ENCODE measurements at places on chromosomes 12 and 14. TPM values are rescaled to one million over a fixed set of nuclear protein-coding genes. Genes with fewer than 3 reads are reported as not detected.
A peak's percentile ranks its signal among the peaks of the same experiment; 100 is the strongest.

DNA sequence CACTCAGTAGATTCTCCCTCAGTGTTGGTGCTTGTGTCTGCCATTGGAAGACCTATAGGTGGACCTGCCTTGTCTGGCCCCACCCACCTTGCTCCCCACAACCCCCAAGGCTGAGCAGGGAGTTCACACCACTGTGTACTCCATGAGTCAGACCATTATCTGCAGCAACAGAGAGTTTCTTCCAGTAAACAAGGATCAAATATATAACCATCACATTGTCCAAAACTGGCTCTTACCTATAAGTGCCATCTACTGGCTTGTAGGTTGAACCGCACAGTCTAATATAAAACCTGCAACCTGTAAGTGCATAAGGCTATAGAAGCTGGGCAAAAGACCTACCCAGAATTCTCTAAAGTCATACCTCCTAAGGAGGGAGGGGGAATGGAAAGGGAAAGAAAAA, 7.9 kb downstream of the TAS2R13 start:
- peak; percentile 41 for DNase-seq

DNA sequence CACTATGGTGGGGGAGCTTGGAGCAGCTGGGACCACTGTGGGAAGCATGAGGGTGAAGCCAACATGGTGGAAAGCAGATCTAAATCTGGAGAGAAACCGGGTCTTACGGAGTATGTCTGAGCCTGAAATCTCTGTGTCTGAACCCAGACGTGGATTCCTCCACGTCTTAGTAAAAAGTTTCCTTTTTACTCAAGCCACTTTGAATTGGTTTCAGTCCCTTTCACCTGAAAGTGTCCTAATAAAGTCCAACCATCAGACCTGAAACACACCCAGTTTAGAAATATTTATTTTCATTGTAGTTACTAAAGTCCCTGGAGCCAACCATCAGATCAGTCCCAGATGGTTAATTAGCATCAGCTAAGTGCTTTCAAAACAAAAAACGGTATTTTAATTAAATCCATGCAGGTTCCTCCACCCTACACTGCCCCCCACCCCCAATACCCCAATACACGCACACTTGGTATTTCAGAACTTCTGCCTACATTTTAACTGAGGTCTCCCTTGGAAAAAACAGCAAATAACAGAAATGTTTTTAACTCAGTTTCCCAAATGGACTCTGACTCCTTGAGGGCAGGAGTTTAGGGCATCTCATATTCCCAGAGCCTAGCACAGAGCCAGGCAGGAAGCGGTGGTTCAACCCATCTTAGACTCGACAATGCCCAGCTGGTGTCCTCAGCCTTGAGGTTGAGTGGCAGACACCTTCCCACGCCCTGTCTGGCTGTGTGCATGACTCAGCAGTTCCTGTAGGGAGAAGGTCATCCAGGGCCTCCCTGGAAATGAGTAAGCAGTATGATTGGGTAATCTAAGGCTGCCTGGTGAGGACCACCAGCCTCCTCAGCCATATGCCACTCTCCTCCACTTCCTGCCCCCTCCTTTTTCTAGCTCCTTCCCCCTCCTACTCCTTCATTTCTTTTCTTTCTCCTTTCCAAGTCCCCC, 175.8 kb downstream of the TTC8 start:
- DNase-seq = peak; percentile 97

GRCh38 chr14:85991156-85991555, 461.2 kb downstream of the FLRT2 start:
- DNase-seq = no peak

DNA sequence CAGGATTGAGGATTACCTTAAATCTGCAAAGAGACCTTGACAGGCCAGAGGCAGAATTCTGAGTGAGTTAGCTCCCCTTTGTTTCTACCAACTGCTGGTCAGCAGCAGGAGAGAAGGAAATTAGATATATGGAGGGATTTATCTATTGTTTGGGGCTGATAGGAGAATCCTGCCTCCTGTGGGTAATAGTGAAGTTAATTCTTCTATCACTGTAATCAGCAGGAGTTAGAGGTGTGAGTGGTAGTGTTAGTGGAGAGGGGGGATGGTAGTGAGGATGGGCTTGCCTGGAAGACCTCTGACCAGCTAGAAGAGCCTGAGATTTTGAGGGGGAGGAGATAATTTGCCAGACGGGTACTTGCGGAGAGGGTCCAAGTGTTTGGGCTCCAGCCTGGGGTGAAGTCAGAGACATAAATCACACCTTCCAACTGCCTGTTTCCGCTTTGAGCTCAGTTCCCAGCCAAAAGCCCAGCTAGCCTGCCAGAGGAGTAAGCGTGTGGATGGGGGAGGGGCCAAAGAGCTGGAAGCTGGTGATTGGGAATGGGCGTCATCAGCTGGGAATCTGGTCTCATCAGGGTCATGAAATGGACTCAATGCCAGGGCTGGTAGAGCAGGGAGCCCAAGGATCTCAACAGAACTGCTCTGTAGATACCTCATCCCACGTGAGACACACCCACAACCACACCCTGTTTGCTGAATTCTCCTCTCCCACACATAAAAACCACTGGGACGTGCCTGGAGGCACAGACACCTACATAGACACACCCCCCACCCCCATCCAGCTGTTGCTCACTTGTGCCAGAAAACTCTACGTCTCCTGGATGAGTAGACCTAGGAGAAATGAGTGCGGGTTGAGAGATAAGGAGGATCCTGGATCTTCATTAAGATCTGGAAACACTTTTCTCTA, 13.1 kb upstream of the ITGA5 start:
- peak; percentile 97 for DNase-seq

- no peak for DNase-seq
Observed at GRCh38 chr12:123114304-123115083, 36.4 kb downstream of the PITPNM2 start.

- DNase-seq = no peak
Observed at GRCh38 chr12:103956509-103957027, 9.1 kb upstream of the TDG start.

- no peak for DNase-seq
Observed at GRCh38 chr14:61146899-61147298, 134.2 kb downstream of the TMEM30B start.

DNA sequence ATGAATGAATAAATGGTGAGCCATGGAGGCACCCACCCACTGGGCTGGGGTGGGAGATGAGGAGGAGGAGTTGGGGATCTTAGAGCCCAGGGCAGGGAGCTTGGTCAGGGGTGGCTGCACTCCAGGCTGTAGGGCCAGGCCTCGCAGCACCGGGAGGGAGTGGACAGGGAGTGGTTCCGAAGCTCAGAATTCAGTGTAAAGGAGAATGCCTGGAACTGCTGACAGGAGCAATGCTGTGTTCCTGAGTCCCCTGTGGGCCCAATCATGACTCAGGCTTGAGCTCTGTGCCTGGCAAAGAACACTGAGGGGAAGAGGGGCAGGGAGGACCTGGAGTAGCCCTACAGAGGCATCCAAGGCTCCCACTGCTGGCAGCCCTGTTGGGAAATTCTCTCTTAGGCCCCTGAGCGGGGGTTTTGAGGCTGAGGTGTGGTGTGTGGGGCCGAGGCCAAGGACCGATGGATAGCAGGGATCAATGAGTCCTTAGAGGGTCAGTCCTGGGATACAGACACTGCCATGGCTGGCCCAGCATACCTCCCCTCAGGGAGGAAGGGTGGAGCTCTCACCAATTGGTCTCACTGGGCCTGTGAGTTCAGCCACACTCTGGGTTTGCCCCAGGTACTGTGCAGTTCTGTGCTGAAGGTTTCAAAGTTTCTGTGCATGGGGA, 9.5 kb upstream of the RABGGTA start:
- DNase-seq = peak; percentile 39

GRCh38 chr14:85214471-85214870, 315.5 kb upstream of the FLRT2 start:
- DNase-seq = peak; percentile 79

The KRT6C gene
- 138 TPM for total RNA-seq

The AQP2 gene
- total RNA-seq = not detected

The BIN2 gene
- total RNA-seq = under 0.01 TPM

The TMEM63C gene
- total RNA-seq = 0.79 TPM

The CACNA1C gene
- not detected for total RNA-seq

The POTEG gene
- total RNA-seq = not detected

The MFAP5 gene
- total RNA-seq = 6.6 TPM
